ENCODE measurements at places on chromosomes 4 and X.

DNA sequence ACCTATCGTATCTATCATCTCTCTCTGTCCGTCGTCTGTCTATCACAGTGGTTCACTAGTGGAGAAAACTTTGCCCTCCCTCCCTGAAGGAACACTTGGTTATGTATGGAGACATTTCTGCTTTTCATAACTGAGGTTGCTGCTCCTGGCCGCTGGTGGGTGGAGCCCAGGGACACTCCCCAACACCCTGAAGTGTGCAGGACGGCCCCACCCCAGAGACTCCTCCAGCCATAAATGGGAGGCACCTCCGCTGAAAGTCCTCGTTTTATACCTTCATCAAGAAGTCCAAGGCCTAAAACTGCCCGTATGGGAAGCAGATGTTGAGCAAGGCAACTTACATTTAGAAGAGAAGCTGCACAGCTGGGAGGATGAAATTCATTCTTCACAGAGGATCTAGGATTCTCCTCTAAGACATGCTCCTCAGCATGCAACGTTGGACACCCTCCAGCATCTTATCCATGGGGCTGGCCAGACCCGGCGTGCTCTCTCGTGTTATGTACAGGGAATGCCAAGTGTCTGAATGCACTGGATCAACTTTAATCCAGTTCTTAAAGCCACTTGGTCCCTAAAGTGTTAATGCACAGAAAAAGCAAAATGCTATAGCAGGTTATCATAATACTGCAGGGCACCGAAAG lies 43.5 kb downstream of the PRKX start:
- no peak for DNase-seq
- no peaks in the 10 kb centered on the region for H3K4me1 ChIP-seq
- no peak overlapping the region for H3K27ac ChIP-seq
- H3K36me3 ChIP-seq: peaks cover 33% of the 10 kb centered on the region
- no peak overlapping the region for H3K4me3 ChIP-seq

- H3K27me3 ChIP-seq: no peaks in the 10 kb centered on the region
- H3K36me3 ChIP-seq: peaks cover 11% of the 10 kb centered on the region
- no peaks in the 10 kb centered on the region for H3K4me1 ChIP-seq
- no peak for DNase-seq
- H3K4me3 ChIP-seq: no peak overlapping the region
Observed at GRCh38 chr4:20297783-20298182, 46.1 kb downstream of the SLIT2 start.

- peaks cover 16% of the 10 kb centered on the region for H3K36me3 ChIP-seq
- H3K27me3 ChIP-seq: no peaks in the 10 kb centered on the region
- no peak overlapping the region for H3K4me3 ChIP-seq
- DNase-seq: no peak
- H3K4me1 ChIP-seq: no peaks in the 10 kb centered on the region
- H3K27ac ChIP-seq: no peak overlapping the region
Observed at GRCh38 chrX:131746491-131746968, 202.7 kb downstream of the OR13H1 start.

GRCh38 chrX:149518236-149518635 lies 13.1 kb upstream of the IDS start:
- H3K27ac ChIP-seq: no peak overlapping the region
- H3K36me3 ChIP-seq: no peaks in the 10 kb centered on the region

DNA sequence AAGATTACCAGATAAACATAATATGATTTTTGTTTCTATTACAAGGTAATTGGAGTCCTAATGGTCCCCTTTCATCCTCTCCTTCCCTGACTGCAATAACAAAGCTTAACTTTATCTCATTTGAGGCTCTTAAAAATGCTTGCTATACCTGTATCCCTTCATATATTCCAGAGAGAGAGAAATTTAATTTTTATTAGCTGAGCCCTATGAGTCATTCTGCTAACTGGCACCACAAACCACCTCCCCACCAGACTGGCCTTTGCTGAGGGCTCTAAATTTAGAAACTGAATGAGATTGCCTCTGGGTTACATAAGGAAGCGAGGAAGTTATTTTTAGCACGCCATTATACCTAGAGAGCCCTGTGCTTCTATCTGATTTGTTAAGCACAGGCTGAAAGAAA lies 27.4 kb downstream of the CBLL2 start:
- no peak overlapping the region for H3K4me3 ChIP-seq
- H3K4me1 ChIP-seq: no peaks in the 10 kb centered on the region
- H3K27ac ChIP-seq: no peak overlapping the region
- no peak for DNase-seq
- H3K27me3 ChIP-seq: no peaks in the 10 kb centered on the region

GRCh38 chr4:136392576-136392975 lies 1139.7 kb downstream of the PCDH18 start:
- no peak overlapping the region for H3K4me3 ChIP-seq
- no peak for DNase-seq
- H3K4me1 ChIP-seq: no peaks in the 10 kb centered on the region
- no peak overlapping the region for H3K27ac ChIP-seq
- no peaks in the 10 kb centered on the region for H3K27me3 ChIP-seq
- no peaks in the 10 kb centered on the region for H3K36me3 ChIP-seq

- H3K27ac ChIP-seq: no peak overlapping the region
- no peak overlapping the region for H3K4me3 ChIP-seq
- DNase-seq: no peak
- H3K27me3 ChIP-seq: no peaks in the 10 kb centered on the region
Observed at GRCh38 chrX:87518504-87518903, 902 bp downstream of the KLHL4 start.

DNA sequence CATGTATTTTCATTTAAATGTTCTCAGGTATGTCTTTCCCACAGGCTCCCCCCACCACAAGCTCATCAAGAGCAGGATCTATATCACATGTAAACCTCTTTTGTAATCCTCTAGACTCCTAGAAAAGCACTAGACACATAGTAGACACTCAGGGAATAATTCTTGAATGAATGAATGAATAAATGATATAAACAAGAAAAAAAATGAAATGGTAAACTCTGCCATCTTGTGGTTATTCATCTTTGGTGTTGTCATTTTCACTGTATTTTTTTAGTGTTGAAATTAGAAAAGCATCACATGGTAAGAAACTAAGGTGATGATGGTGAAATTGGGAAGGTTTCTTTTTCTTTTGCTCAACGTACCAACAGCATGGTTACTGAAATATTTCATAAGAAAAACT lies 34.2 kb upstream of the C1GALT1C1 start:
- no peaks in the 10 kb centered on the region for H3K27me3 ChIP-seq
- no peak for DNase-seq
- no peaks in the 10 kb centered on the region for H3K4me1 ChIP-seq
- no peak overlapping the region for H3K4me3 ChIP-seq
- H3K27ac ChIP-seq: no peak overlapping the region
